Tongue (tissue), 3 donors: ENCODE measurements at places on chromosomes 2 and 18. TPM values are rescaled to one million over a fixed set of nuclear protein-coding genes. Genes with fewer than 3 reads are reported as not detected.

- DNase-seq, result no peak
These were observed 142.8 kb downstream of the TMEM17 start for GRCh38 chr2:62363166-62363565.

- peak; percentile 14 for DNase-seq
These were observed 40.9 kb downstream of the LRATD1 start for GRCh38 chr2:14673351-14673875.

DNA sequence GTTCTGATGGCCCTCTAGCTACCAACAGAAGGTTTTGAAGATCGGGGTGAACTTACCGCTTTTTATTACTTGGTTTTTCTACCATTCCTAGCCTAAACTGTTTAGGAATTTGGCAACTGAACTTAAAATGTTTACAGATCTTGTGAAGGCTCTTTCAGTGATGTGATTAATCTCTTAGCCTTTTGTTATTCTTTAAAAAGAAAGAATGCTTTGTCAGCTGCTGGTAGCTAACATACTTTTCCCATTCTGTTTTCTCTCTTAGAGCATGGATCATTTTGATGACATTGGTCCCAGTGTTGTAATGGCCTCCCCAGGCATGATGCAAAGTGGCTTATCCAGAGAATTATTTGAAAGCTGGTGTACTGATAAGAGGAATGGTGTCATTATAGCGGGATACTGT, 18.1 kb downstream of the CPSF3 start:
- DNase-seq, result no peak

The LGALSL gene
- 18.9 TPM for total RNA-seq

- DNase-seq, result no peak
These were observed 53.1 kb upstream of the HS6ST1 start for GRCh38 chr2:128371648-128372345.

The GPR45 gene
- not detected for total RNA-seq

DNA sequence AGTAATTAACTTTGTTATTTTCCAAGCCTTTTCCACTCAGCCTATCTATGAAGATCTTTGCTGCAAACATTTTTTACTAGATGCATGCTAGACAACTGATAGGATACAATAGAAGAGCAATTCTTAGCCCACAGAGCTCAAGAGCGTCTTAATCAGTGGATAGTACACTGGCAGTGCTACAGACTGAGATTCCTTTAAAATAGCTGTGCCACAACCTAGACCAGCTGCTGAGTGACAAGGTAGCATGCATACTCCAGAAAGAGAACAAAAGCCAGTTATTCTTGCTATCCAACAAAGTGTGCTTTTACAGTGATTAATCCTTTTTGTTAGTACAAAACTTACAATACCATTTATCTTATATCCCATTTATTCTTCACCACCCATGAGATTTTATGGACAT, 507.9 kb upstream of the SYT4 start:
- no peak for DNase-seq

DNA sequence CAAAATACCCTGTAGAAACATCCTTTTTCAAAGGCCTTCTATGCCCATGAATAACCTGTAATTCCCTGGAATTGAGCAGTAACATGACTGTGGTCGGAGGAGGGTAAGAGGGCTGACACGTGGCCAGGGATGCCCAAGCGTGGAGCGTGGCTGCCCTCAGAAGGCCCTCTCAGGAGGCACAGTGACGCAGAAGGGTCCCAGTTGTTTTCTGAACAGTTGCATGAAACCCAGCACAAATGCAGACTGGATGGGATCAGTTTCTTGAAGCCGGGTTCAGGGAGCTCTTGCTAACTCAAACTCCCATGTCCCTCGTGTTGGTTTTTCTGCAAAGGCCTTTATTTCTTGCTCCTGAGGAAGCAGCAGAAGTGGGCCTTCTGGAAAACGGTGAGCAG, 237.0 kb downstream of the ALPK2 start:
- no peak for DNase-seq

GRCh38 chr2:212936572-212936971, 214.8 kb downstream of the IKZF2 start:
- peak; percentile 56 for DNase-seq

The FBXO36 gene
- 3.1 TPM for total RNA-seq

GRCh38 chr2:235567842-235568241, 74.0 kb downstream of the AGAP1 start:
- no peak for DNase-seq

The TMEM163 gene
- total RNA-seq, result 0.72 TPM

DNA sequence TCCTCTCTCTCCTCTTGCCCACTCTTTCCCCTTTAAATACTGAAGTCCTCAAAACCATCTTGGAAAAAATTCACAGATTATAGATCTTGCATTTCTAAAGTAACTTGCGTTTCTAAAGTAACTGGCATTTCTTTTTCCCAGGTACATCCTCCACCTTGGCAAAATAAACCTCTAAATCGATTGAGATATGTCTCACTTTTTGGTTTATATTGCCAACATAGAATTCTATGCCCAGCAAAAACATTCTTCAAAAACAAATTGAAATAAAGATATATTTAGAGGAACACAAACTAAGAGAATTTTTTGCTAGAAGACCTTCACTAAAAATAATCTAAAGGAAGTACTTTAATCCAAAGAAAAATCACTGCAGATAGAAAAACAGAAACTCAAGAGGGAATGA, 122.5 kb upstream of the RBMS1 start:
- no peak for DNase-seq

- DNase-seq, result no peak
These were observed 51.6 kb downstream of the PDK1 start for GRCh38 chr2:172607379-172607928.

DNA sequence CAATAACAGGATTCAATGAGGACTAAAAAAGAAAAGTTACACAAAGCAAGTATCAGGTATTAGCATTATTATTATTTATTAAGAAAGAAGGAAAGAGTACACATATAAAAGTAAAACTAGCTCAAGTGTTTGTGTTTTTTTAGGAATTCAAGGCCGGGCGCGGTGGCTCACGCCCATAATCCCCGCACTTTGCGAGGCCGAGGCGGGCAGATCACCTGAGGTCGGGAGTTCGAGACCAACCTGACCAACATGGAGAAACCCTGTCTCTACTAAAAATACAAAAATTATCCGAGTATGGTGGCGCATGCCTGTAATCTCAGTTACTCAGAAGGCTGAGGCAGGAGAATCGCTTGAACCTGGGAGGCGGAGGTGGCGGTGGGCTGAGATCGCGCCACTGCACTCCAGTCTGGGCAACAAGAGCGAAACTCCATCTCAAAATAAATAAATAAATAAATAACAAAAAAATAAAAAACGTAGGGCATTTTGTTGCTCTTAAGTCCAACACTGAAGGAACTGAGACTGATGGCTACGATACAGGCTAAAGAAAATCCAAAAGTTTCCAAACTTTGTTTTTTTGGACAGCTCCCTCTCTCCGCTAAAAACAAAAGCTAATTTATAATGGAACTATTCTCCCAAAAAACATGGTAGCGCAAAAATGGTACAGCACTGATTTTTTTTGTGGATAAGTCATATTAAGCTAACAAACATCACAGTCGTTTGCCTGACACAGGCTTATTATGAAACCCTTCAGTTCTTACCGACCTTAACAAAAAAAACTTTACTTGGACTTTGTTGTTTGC, 1.7 kb downstream of the TRAPPC8 start:
- DNase-seq, result no peak

DNA sequence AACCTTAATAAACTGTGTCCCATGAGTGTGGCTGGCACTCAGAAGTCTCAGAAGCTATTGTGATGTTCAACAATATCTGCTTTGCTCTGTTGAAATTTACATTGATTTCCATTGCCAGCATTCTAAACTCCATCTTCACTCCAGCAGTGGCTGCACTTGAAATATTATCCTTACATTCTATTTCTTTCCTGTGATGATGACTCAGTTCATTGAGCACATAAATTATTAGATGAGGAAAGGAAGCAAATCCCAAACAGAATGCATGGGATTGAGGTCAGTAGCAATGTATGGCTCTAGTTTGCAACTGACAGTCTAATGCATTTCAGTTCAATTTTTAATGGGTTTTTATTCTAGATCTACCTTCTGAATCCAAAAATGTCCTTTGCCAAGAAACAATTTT, 92.4 kb upstream of the TTN start:
- no peak for DNase-seq

The DSG1 gene
- total RNA-seq, result 17.2 TPM

DNA sequence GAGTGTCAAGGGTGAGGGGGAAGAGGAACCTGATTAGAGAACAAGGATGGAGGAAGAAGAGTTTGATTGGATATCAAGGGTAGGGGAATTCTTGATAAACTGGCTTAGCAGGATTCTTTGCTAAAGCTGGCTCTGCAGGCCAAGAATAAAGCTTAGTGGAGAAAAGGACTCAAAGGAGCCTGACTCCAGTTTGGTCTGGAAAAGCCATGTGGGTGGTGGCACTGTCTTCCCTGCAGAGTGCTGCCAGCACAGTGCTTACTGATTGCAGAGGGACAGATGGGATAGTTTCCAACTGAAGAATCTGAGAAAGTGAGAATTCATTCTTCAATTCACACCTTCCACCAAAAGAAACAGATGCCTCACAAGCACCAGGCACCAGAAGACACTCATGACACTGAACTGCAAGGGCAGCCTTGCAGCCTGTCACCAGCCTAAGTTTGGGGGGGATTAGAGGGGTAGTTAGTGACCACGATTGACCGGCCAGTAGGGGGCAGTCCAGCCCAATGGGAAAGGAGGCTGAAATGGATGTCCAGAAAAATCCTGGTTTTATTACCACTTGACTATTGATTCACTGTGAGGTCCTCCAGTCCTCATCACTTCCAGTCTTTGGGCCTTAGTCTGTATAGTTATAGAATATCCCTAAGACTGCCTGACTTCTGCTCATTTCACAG, 334.5 kb downstream of the SMAD2 start:
- DNase-seq, result no peak

The SERPINB13 gene
- total RNA-seq, result 17.5 TPM

GRCh38 chr2:240915526-240916341, 9.6 kb downstream of the CROCC2 start:
- no peak for DNase-seq

The MATN3 gene
- total RNA-seq, result 0.41 TPM

The TBR1 gene
- total RNA-seq, result not detected

DNA sequence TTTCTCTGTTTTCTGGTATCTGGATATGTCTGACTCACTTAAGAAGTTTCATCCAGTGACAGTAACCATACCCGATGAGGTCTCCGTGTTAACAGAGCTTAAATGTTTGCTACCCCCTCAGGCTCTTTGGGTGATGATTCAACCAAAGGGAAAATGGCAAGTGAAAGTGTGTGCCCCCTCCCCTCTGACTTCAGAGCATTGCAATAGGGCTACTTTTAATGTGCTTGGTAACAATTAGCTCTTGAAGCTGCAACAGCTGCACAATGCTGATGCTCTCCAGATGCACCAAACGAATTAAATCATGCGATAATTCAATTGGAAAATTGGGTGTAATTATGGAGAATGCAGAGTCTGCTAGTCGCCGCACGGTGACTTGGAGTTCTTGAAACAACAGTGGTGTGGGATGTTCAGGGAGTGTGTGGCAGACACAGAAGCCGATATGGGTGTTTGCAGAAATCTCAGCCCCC, 270.7 kb downstream of the ALK start:
- peak; percentile 51 for DNase-seq

The NR4A2 gene
- total RNA-seq, result 4.3 TPM

The ZRANB3 gene
- 15.9 TPM for total RNA-seq

DNA sequence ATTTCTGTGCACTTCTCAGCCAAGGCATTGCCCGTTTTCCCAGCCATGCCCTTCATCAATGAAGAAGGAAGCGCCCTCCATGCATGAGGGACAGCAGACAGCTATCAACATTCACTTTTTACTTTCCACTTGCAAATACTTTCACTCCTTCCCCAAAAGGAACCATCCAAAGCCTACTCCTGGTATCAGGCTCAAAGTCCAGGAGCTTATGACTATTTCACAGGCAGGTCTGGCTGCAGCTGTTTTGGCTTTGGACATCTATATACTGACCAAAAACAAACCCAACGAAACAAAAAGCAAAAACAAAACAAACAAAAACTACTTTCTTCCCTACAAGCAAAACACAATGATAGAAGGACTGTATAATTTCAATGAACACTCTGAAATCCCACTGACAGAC, 825.1 kb downstream of the RNF144A start:
- DNase-seq, result no peak

DNA sequence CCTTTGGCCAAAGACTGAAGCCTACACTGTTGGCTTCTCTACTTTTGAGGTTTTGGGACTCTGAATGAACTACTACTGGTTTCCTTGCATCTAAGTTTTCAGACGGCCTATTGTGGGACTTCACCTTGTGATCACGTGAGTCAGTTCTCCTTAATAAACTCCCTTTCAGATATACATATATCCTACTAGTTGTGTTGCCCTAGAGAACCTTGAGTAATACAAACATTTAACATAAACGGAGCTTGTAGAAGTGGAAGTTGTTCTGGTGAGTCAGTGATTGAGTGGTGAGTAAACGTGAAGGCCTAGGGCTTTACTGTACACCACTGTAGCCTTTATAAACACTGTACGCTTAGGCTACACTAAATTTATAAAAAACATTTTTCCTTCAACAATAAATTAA, 107.2 kb upstream of the CDH2 start:
- no peak for DNase-seq

- peak; percentile 68 for DNase-seq
These were observed 110.5 kb downstream of the KLF7 start for GRCh38 chr2:207055257-207055656.

- no peak for DNase-seq
These were observed 44.1 kb downstream of the RALBP1 start for GRCh38 chr18:9519399-9519798.

The COBLL1 gene
- 27.1 TPM for total RNA-seq

The ZSCAN30 gene
- 23.4 TPM for total RNA-seq
